A549 (cell line): ENCODE measurements at places on chromosomes 5 and 9. TPM values are rescaled to one million over a fixed set of nuclear protein-coding genes. Genes with fewer than 3 reads are reported as not detected.

GRCh38 chr9:2132484-2133082 lies 117.4 kb downstream of the SMARCA2 start:
- peak; percentile 27 for DNase-seq

DNA sequence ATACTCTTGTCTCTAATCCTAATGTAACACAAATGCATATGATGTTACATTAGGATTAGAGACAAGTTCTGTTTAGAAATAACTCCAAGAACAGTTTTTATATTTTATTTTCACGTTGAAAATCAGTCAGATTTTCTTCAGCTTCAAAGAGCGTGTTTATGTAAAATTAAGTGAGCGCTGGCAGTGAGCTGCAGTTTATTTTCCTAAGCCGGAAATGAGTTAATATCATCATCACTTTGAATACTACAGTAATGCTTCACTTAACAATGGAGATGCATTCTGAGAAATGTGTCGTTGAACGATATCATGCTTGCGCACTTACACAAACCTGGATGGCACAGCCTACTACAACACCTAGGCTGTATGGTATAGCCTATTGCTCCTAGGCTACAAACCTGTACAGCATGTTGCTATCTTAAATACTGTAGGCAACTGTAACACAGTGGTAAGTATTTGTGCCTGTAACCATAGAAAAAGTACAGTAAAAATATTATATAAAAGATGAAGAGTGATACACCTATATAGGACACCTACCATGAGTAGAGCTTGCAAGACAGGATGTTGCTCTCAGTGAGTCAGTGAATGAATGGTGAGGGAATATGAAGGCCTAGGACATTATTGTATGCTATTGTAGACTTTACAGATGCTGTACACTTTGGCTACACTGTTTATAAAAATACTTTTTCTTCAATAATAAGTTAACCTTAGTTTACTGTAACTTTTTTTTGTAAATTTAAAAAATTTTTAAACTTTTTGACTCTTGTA lies 65.9 kb upstream of the C5orf46 start:
- DNase-seq: no peak

GRCh38 chr5:82641331-82642003 lies 363.3 kb upstream of the RPS23 start:
- peak; percentile 76 for DNase-seq

DNA sequence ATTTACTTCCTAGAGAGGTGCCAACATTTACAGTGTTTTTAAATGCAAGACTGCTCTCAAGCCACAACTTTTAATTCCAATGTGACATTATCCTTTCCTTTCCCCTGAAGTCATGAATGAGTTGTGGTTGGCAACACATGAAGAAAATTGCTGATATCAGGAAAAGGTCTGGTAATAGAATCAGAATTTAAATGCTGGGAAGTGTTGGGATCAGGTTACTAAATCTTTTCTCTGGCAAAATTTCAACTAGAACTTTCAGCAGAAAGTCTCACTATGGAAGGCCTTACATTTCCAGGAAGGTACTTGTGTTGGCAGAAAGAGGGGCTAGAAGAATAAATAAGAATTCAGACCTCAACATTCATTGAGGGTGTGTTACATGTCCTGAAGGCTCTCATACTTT lies 10.6 kb upstream of the SLC44A1 start:
- no peak for DNase-seq

Gene FBLL1
- 0.06 to 0.21 TPM (median 0.16 TPM) in 3 replicates for polyA plus RNA-seq

DNA sequence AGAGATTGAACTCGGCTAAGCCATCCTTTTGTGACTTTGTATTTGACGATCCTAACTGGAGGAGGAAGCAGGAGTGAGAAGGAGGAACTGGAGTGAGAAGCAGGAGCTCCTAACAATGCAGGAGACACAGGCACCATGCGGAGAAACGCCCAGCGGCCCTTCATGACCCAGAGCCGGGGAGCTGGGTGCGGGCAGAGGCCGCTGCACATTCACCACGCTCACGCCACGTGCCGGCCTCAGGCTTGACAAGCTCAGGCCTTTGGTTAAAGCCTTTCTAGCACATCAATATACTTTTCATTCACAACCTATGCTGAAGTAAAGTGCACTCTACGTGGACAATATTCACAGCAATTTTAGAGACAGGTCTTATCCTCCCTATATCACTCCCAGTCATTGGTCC lies 124.8 kb upstream of the FAM120A start:
- DNase-seq: no peak

Gene HTR4
- polyA plus RNA-seq: not detected in 3 replicates

Gene PLK2
- 230 to 257 TPM (median 240 TPM) in 3 replicates for polyA plus RNA-seq

GRCh38 chr9:137025517-137025966 lies 2.5 kb downstream of the ABCA2 start:
- no peak for DNase-seq

DNA sequence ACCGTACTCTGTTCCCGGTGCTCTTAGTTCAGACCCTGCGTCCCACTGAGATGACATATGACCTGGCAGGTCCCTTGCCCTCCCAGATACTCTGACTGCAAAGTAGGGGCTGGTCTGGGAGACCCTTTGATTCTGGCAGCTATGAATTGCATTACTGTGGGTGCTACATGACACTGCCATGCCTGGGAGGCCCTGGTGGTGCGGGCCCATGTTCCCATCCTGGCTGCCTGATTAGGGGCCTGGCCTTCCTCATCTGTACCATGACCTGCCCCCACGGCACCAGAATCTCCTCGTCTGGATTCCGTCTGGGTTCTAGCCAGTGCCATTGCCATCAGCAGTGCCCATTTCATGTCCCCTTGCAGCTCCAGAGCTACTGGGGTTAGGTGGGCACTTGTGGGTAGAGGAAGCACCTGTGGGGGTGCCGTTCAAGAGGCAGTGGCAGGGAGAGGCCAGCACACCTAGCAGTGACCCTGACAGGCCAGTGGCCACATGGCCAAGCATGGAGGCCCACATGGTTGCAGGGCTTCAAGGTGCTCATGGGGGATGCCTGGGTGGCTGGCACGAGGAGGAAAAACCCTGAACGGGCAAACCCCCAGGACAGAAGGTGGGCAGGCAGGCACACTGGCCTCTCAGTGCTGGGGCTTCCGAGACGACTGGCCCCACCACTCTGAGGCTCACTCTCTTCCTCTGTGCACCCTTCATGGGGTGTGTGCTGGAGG lies 69.7 kb downstream of the PHF2 start:
- DNase-seq: no peak

DNA sequence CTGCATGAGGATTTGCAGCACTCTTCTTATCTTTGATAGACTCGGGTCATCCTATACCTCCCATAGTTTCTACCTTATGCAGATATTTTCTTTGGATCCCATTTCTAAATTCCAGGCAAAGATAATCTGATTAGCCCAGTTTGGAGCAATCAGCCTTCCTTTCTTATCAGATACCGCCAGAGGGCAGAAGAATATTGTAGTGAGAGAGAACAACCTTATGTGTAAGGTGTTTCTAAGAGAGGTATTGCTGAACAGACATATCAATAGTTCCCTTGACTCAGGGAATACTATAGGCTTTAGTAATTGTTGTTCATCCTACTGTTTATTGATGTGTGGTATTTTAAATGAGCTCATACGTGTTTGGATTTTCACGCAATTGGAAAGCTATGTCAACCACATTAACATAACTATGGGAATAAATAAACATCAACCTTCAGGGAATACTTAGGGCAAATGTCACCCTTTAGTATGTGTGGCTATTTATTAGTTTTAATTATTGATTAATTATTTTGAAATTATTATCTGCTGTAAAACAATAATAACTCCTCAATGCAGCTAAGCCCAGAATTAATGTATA lies 1435.2 kb upstream of the CDH9 start:
- no peak for DNase-seq

DNA sequence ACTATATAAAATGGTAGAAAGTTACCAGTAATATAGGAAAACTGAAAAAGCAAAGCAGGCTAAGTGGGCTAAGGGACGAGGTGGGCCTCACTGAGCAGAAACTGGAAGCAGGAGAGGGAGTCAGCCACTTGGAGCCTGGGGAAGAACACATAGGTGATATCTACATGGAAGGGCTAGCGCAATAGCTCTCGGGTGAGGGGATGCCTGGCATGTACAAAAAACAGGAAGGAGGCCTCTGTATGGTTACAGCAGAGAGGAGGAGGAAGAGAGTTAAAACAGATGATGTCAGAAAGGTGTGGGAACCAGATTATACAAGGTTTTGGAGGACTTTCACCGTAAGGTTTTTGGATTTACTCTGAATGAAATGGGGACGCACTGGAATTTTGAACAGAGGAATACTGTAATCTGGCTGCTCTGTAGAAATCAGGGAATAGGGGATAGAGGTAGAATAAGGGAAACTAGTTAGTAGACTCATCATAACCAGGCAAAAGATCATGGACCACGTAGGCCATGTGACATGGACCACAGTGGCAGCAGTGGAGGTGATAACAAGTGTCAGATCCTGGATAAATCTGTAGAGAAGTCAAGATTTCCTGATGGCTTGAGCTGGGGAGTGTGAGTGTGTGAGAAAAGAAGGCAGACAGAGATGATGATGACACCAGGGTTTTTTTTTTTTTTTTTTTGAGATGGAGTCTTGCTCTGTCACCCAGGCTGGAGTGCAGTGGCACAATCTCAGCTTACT lies 52.5 kb downstream of the FNBP1 start:
- no peak for DNase-seq

Gene C5orf46
- not detected in 3 replicates for polyA plus RNA-seq

DNA sequence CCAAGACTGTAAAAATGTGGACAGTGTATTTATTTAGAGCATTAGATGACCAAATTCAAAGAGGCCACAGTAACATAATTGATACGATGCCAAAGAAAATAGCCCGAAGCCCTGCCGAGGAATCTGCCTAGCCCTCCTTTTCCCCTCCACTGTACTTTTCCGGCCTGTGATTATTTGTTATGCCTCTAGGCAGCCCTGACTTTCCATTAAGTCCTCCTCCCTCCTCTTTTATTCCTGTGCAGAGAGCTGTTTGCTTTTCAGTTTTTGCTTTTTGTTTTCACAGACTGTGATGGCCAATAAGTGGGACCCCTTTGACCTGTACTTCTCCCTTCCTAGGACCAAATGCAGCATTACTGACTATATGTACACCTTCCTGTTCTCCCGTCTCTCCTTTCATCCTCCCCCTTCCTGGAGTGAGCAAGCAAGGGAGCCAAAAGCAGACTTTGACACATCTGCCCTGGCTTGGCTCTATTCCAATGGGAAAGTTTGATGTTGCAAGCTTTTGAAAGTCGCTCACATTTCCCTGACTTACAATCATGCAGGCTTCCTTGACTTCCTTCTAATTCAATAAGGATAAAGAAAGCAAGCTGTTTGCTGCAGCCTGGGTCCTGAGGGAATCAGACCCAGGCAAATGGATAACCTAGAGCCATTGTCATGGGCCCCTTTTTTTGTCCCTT lies 76.1 kb downstream of the NREP start:
- peak; percentile 49 for DNase-seq

- DNase-seq: no peak
Measured at GRCh38 chr5:168529374-168530234, 499 bp downstream of the FBLL1 start.

Gene NOTCH1
- 4.6 to 6.4 TPM (median 5.7 TPM) in 3 replicates for polyA plus RNA-seq
